CD4-positive, alpha-beta T cell treated with Interleukin-15 for 4 hours (primary cell): ENCODE measurements at places on chromosomes 16 and 17.
A peak's percentile ranks its signal among the peaks of the same experiment; 100 is the strongest.

DNA sequence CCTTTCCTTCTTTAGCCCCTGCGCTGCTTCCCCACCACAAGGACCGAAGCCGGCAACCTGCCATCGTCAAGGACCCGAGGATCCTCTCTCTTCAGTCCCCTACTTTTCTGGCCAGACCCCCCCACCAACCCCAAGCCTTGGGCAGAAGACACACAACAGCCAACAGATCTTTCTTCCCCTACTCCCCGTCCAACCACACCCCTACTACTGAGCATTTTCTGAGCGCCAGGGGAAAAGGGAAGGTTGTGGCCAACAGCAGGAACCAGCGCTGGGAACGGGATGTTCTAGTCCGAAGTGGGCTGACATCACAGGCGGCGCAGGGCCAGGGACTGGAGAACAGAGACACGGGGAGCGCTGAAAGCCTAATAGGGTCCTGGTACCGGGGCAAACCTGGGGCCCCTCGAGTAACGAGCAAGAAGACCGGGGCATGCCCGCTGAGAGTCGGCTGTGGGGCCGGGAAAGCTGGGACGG, 528 bp downstream of the PER1 start:
- DNase-seq: no peak

GRCh38 chr16:59993101-59993500, 1259.0 kb upstream of the GOT2 start:
- DNase-seq: no peak

GRCh38 chr16:747978-748746, 7.4 kb upstream of the CIAO3 start:
- DNase-seq: no peak

GRCh38 chr17:4663711-4664110, 22.2 kb upstream of the ALOX15 start:
- DNase-seq: no peak

- DNase-seq: no peak
These were observed 18.4 kb downstream of the PIMREG start for GRCh38 chr17:6462692-6463091.

DNA sequence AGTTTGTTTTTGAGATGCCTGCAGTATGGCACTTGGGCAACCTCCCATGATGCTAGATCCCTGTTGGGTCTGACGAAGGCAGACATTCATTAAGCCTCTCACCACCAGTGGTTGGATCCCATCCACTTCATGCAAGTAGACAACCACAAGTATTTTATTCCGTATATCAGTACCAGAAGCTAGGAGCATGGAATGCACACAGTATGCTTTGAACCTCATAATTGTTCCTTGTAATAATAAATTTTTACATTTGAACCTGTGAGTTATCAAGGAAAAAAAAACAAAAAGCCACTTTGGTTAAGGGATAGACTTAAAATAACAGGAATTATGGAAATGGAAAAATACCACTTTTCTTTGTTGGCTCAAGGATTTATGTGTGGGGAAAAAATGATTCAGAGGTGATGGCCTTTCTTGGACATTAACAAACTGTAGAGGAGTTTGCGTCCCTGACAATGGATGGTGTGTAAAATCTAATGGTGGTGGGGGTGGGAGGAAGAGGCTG, 107.1 kb upstream of the KCNJ16 start:
- no peak for DNase-seq

DNA sequence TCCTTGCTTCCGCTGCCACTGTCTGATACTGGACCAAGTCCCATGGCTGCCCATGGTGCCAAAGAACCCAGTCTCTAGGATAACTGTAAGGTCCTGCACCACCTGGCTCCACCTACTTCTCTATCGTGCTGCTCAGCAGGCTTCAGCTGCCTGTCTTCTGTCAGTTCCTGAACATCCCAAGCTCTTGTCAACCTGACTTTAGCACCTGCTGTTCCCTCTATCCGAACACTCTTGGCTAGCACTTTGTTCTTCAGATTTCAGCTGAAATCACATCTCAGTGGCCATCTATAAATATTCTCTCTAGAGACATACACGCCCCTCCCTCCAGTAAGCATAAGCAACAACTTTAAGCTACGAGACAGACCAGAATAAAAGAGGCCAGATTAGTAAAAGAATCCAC, 15.0 kb upstream of the TMEM101 start:
- no peak for DNase-seq

- no peak for DNase-seq
These were observed 189.1 kb downstream of the CEP112 start for GRCh38 chr17:66002812-66003211.

- no peak for DNase-seq
These were observed 177.1 kb upstream of the WSCD1 start for GRCh38 chr17:5892921-5893675.

DNA sequence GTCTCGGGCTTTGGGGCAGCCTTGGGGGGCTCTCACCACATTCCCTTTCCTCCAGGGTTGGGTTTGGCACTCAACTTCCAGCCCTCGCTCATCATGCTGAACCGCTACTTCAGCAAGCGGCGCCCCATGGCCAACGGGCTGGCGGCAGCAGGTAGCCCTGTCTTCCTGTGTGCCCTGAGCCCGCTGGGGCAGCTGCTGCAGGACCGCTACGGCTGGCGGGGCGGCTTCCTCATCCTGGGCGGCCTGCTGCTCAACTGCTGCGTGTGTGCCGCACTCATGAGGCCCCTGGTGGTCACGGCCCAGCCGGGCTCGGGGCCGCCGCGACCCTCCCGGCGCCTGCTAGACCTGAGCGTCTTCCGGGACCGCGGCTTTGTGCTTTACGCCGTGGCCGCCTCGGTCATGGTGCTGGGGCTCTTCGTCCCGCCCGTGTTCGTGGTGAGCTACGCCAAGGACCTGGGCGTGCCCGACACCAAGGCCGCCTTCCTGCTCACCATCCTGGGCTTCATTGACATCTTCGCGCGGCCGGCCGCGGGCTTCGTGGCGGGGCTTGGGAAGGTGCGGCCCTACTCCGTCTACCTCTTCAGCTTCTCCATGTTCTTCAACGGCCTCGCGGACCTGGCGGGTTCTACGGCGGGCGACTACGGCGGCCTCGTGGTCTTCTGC, 8.4 kb downstream of the SLC16A3 start:
- DNase-seq: no peak

DNA sequence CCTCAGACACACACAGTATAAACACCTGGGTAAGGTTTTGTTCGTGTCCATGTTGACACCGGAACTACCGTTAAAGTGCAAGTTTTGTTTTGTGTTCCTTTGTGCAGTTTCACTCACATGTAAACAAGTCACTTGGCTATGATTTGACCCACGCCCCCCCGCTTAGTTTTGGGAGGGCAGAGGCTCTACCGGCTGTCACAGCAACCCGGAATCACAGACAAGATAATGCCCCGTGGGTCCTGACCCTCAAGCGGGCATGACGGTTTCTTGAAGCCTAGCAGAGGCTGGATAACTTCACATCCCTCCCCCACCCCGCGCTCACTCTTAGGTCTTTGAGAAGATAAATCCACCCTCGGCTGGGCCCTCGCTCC, 1.7 kb downstream of the RASD1 start:
- no peak for DNase-seq

DNA sequence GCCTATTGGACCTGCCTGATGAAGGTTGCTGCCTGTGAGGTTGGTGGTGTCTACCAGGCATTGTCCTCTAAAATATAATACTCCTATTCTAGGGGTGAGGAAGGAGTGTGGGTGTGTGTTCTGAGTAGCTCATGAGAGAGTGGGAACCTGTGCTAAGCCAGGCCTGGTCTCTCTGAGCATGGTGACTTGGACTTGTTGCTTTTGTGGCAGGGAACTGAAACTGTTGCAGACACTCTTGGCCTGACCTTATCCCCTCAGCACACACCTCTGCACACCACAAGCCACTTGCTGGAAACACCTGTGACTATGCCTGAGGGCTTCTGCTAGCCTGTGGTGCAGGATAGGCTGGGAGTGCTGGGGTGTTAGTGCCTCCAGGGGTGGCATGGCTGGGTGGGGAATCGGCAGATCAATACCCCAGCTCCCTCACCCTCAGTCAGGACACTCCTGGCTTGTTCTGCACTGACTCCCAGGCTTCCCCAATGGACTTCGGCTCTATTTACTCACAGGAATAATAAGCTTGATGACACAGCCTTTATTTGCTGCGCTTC, 29.9 kb downstream of the PLCG2 start:
- no peak for DNase-seq

GRCh38 chr16:80303691-80304090, 237.1 kb upstream of the DYNLRB2 start:
- DNase-seq: no peak

GRCh38 chr16:88348377-88349152, 34.2 kb upstream of the ZNF469 start:
- DNase-seq: no peak

DNA sequence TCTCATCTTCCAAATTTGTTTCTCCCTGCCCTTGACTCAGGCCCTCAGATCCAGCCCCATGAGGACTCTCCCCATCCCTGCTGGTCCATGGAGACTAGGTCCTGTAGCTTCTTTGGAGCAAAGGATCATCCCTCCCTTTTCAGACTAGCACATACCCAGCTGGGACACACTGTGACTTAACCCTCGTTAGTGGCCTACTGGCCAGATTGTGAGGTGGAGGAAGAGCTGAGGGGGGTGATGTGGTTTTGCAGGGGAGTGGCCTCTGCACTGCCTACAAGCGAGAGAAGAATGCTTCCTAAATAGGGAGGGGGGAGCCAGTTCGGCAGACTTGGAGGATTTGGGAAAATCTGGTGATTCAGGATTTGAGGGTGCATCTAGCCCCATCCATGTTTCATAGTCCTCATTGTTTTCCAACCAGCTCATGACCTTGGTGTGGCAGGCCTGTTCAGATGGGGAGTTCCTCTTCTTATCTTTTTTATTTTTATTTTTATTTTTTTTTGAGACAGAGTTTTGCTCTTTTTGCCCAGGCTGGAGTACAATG, 47.8 kb upstream of the SLC47A1 start:
- no peak for DNase-seq

DNA sequence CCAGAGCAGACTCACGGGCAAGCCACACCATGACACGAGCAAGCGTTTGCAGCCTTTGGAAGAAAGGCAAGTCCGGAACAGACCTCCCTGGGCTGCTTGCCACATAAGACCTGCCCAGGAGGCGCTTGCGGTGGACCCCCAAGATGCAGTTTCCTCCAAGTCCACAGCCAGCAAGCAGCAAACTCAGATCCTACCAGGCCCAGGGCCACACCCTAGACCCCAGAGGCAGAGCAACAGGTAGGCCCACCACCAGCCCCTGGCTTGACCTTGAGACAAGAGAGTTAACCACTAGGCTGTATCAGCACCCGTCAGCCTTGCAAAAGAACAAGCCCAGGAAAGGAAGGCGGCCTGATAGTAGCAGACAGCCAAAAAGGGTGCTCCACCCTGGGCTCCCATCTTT, 2.3 kb downstream of the FAAP100 start:
- no peak for DNase-seq

DNA sequence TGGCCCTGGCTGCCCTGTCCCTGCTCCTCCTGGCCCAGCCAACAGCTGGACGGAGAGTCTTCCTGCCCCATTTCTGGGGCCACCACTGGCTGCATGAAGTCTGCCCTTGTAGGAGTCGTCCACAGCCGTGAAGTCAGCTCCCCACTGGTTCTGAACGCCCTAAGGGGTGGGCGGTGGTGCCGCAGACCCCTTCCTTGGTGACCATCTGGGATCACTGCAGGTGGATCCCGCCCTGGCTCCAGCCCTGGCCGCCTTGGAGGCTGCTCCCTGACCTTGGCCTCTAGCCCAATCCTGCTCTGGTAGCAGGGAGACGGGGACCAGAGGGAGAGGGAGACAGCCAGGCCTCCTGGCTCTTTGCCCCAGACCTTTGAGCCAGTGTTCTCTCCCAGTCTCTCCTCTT, 35.4 kb downstream of the MGAT5B start:
- DNase-seq: no peak

DNA sequence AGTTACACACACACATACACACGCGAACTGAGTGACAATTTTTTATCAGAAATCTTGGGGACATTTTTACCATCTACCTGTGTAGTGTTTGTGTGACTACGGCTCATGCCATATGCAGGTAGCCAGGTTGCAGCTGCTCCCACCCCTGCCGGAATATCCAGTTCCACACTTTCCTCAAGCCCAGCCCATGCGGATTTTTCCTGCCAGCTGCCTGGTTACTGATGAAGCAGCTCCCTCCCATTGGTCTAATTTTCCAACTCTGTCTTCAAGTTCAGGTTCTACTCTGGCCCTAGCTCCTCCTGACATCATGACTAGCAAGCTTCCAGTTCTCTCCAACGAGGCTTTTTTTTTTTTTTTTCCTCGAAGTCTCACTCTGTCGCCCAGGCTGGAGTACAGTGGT, 4.8 kb downstream of the GSG1L2 start:
- no peak for DNase-seq

DNA sequence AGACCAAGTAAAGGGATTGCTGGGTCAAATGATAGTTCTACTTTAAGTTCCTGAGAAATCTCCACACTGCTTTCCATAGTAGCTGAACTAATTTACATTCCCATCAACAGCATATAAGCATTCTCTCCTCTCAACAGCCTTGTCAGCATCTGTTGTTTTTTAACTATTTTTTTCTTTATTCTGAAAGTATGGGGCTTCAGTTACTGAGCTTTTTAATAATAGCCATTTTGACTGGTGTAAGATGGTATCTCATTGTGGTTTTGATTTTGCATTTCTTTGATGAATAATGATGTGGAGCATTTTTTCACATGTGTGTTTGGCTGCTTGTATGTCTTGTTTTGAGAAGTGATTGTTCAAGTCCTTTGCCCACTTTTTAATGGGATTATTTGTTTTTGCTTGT, 2.5 kb downstream of the KRTAP2-2 start:
- no peak for DNase-seq

DNA sequence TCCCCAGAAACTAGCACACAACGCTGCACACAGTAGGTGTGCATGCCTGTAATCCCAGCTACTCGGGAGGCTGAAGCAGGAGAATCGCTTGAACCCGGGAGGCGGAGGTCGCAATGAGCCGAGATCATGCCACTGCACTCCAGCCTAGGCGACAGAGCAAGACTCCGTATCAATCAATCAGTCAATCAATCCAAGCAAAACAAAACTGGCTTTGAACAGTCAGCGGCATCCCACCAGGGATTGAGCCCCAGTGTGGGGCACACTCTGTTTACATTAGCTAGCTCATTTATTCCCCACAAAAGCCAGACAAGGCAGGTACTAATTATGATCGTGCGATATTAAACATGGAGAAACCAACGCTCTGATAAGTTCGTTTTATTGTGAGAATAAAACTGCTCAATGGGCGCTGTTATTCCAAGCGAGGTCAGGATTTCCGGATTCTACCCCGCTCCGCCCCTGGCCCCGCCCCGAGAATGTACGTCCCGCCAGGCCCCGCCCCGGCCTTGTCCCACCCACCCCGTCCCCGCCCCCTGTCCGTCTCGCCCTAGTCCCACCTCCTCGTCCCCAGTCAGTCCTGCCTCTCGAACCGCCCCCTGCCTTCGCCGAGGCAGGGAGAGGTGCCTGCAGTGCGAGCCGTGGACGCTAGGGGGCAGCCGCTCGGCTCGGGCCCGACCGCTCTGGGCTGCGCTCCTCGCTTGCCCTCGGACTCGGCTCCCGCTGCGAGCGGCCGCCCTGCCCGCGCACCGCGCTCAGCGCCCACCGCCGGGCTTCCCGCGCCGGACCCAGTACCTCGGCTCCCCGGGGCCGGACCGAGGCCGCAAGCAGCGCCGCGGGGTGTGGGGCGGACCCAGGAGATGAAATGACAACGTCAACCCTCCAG, at the start of gene VPS4A:
Gene VPS4A (plus strand): TSS at position 698 of the 880 bp plus-strand sequence. CDS start 162 bp downstream, at position 860.
- DNase-seq: peak; percentile 98
